HL-60 (cell line): ENCODE measurements at places on chromosomes 6 and 20.
A peak's percentile ranks its signal among the peaks of the same experiment; 100 is the strongest.

GRCh38 chr20:43825581-43825980 is 89.1 kb upstream of the TOX2 start:
- DNase-seq, result no peak

GRCh38 chr6:21075986-21076385 is 517.6 kb upstream of the SOX4 start:
- DNase-seq, result no peak

DNA sequence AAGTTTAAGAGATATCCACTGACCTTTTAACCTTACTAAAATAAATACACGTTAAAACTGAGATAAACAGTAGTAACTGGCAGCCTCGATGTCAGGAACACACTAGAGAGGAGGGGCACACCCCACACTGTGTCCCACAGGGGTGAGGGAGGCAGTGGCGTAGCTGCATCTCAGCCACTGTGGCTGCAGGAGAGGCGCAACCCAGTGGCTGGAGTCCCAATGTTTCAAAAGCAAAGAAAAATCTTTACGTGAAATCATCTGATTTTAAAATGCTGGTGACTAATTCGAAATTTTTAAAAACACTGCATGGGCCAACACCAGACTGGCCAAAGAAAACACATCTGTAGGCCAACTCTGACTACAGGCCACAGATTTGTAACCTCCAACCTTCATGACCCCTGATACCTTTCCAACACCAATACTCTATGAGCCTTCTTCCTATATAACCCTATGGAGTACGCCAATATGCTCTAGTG is 54.7 kb downstream of the TRAM2 start:
- DNase-seq, result no peak

- no peak for DNase-seq
Observed at GRCh38 chr6:33837971-33838665, 34.3 kb upstream of the MLN start.

- DNase-seq, result no peak
Observed at GRCh38 chr6:154847318-154847717, 114.1 kb downstream of the SCAF8 start.

GRCh38 chr6:121210943-121211342 is 123.3 kb downstream of the TBC1D32 start:
- DNase-seq, result no peak

GRCh38 chr6:119908157-119908556 is 558.6 kb upstream of the MAN1A1 start:
- DNase-seq, result no peak

DNA sequence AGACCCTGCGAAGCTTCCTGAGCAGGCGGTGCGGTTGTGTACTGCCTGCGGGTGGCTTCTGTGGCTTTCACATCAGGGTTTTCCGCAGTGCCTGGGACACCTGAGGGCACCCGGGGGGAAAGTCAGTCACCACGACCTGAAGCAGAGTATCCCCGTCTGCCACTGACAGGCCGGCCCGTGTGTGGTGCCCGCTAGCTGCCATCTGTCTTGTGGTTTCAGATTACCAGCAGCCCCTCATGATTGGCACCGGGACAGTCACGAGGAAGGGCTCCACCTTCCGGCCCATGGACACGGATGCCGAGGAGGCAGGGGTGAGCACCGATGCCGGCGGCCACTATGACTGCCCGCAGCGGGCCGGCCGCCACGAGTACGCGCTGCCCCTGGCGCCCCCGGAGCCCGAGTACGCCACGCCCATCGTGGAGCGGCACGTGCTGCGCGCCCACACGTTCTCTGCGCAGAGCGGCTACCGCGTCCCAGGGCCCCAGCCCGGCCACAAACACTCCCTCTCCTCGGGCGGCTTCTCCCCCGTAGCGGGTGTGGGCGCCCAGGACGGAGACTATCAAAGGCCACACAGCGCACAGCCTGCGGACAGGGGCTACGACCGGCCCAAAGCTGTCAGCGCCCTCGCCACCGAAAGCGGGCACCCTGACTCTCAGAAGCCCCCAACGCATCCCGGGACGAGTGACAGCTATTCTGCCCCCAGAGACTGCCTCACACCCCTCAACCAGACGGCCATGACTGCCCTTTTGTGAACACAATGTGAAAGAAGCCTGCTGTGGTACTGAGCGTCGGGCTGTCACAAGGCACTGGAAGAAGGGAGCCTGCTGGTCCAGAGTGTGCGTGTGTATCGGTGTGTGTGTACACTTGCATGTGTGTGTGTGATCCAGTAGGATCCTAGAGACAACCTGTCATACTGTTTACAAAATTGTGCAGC is 54.4 kb downstream of the GOPC start:
- DNase-seq, result no peak

GRCh38 chr20:34569598-34569997 is 11.1 kb downstream of the MAP1LC3A start:
- no peak for DNase-seq

DNA sequence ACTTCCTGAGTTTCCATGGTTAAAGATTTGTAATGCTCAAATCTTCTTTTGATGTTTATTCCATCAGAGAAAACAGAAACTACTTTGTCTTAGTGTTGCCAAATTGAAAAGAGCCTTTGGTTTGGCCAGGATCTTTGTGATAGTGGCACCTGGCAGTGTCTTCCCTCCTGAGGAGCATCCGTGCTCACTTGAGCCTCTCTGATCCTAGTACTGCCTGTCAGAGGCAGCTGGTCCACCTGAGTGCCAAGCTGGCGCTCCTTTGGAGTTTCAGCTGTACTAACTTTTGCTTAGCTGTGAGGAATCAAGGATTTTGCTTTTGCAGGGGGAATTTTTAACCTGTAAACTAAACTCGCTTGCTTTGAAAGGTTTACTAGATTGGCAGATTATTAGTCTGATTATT is 61.4 kb downstream of the SCAND1 start:
- DNase-seq, result no peak

GRCh38 chr20:62811720-62812119 is 5.1 kb upstream of the COL9A3 start:
- DNase-seq, result no peak

DNA sequence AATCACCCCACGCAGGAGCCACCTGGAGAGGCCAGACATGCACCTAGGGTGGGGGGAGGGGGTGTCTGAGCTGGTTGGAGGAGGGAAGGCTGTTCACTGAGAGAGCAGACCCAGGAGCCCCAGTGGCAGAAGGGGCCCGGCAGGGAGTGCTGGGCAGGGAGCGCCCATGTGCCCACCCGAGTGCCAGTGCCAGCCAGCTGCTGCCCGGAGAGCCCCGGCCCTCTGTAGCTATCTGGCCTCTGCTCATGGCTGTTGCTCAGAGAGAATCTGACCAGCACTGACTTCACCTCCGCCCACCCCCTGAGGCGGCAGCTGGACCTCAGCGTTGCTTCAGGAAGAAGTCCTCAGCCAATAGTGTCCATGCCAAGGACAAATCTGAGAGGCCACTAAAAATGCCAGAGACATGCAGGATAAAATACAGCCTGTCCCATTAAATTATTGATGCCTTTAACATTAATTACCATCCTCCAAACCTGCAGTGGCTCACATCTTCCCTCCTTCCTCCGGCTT is 22.8 kb downstream of the SLC17A9 start:
- DNase-seq, result no peak

DNA sequence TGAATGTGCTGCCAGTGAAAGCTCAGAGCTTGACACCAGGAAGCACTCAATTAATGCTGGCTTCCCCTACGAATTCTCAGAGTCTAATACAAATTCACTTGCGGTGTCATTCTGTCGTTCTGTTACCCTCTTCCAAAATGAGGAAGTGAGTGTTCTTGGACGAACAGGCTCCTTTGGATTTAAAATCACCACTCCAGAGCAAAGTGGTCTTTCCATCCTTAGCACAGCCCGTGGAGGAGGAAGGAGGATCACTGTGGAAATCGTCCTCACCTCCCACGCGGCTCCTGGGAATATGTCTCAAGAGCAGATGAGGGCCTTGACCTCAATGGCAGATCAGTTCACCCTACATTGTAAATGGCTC is 41.7 kb downstream of the RIOK1 start:
- DNase-seq, result peak; percentile 18

- DNase-seq, result peak; percentile 70
Observed at GRCh38 chr20:59149678-59150504, 13.7 kb upstream of the ZNF831 start.

GRCh38 chr6:106802139-106802538 is 172.4 kb downstream of the CD24 start:
- no peak for DNase-seq

DNA sequence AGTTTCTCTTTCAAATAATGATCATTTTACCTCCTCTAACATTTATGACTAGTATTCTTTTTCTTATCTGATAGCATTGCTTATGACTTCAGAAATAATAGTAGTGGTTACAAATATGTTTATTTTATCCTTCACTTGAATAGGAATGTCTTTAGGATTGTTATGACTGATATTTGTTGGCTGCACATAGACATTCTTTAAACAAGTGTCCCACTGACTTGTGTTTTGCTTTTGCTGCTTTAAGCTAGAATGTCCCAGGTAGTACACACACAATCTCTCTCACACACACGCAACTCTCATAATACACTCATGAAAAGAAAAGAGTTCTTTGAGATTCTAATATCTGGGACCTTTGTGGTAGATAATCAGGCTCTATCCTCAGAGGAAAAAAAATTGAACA is 21.6 kb downstream of the KIAA1586 start:
- DNase-seq, result no peak

GRCh38 chr20:47551222-47551621 is 49.5 kb downstream of the NCOA3 start:
- no peak for DNase-seq

- no peak for DNase-seq
Observed at GRCh38 chr20:43985608-43986316, 71.1 kb downstream of the TOX2 start.

- DNase-seq, result no peak
Observed at GRCh38 chr20:46699651-46700359, 9.6 kb upstream of the SLC2A10 start.

GRCh38 chr6:132520953-132521352 is 8.0 kb upstream of the STX7 start:
- DNase-seq, result no peak

DNA sequence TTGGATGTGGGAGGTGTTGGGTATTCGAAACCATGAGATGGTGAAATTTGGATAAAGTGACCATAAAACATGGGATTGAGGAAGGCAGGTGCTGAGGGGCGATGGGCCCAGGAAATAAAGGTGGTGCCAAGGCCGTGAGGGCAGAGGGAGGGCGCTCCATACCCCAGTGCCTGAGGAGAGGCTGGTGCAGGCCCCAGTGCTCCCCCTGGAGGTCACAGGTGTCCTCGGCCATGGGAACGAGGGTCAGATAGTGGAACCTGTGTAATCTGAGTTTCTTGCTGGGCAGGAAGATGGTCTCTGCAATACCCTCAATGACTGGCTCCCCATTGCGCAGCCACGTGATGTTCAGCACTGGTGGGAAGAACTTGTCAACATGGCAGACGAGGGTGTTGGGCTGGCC is 16.2 kb downstream of the HLA-DPB1 start:
- DNase-seq, result no peak

DNA sequence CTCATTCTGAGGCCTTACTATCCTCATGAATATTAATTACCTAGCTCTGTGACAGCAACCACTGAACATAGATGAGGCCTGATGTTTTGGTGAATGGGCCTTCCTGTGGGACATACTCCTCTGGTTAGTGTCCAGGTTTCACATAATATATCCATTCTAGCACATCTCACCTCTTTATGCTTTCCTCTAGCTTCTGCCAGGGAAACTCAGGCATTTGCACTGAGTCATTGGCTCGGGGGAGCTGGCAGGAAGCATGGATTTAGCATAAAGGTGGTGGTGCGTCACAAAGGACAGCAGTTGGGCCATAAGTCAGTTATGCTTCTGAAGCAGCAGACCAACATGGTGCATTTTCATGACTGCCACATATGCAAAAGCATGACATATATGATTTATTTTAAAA is 37.5 kb upstream of the TMEM170B start:
- DNase-seq, result no peak

DNA sequence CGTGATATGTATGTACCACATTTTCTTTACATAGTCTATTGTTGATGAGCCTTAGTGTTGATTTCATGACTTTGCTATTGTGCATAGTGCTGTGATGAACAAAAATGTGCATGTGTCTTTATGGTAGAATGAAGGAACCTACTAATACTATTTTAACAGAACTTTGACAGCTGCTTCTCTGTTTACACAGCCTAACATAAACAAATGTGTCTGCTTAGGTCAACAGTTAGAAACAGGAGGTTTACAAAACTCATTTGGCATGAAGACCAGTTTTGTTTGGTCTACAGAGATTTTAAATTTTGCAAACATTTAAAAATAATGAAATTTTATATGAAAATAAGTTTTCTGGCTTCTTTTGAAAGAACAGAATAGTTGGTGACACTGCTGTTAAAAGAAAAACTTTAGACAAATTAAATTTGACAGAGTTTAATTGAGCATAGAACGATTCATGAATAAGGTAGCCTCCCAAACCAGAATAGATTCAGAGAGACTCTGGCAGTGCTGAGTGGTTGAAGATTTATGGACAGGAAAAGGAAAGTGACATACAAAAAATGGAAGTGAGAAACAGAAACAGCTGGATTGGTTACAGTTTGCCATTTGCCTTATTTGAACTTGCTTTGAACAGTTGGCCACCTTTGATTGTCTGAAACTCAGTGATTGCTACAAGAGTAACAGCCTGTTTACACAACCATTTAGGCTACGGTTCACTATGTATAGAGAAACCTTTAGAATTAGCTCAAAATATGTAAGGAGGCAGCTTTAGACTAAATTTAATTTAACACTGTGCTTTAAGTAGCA is 715.8 kb upstream of the HS3ST5 start:
- DNase-seq, result no peak

GRCh38 chr20:5918856-5919625 is 31.3 kb downstream of the TRMT6 start:
- DNase-seq, result no peak

DNA sequence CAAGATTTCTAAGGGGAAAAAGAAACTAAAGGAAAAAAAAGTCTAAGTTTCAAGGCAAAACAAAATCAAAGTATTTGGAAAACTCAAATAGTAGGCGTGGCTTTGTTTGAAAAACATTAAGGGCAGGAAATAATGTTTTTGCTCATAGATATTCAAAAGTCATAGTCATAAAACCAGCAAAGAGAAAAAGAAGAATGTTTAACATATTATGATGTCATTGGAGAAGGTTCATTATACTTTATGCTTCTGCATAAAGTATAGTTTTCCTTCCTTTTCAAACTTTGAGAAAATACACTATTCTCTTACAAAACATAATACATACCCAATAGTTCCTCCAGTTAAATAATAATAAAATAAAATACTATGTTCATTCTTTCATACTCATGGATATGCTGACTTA is 13.7 kb downstream of the USP49 start:
- DNase-seq, result no peak

DNA sequence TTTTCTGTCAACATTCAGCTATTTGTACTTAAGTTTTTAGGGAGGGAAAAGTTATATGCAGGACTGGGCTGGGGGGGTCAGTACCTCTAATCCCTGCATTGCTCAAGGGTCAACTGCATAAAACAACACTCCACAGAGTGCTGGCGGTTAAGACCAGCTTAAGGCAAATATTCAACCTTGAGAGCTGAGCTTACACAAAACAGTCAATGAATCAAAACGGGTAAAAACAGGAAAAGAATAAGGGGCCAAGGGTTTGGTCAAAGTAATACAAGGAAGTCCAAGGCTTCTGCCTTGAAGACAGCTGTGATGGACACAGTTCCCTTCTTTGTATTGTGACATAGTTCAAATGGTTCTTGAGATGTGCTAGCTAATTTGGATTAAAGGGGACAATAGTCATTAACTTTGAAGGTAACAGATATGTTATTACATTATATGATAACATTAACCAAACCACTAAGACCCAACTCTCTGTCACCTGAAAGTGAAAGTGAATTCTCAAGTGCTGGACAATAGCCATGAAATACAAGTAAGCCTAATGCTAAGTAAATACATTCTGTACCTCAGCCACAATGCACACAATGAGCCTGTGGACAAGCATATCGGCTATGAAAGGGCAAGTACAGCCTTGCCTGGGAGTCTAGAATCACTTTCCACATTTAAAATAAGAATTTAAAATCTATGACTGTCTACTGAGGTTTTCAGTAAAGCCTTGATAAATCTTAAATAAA is 106.8 kb downstream of the PDE10A start:
- DNase-seq, result no peak
